ENCODE measurements at places on chromosomes 16 and 17. TPM values are rescaled to one million over a fixed set of nuclear protein-coding genes. Genes with fewer than 3 reads are reported as not detected.

DNA sequence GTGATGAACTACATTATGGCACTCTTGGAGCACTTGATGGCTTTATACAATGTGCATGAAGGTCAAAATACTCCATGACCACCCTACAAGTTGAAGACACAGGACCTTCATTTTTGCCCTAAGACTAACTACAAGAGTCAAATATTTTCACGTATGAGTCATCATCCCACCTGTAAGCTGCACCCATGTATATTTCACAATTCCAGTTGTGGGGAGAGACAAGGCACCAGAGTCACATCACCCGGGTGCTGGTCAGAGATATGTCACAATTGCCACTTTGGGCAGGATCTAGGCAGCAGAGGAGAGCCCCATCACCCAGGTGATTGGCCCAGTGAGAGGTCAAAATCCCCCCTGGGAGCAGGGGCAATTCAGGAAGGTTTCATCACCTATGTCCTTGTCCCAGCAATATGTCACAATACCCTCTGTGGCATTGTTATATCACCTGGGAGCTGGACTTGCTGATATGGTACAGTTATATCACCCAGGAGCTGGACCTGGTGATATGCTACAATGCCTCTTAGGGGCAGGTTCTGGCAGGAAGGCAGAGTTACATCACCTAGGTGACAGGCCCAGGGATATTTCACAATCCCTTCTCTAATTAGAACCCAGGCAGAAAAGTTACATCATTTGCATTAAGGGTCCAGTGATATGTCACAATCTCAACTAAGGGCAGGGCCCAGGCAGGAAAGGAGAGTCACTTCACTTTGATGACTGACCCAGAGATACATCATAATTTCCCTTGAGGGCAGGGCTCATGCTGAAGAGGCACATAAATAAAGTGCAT lies 1839.2 kb downstream of the TP53TG3F start:
- no peaks in the 10 kb centered on the region for H3K4me1 ChIP-seq
- H3K27me3 ChIP-seq, result no peaks in the 10 kb centered on the region
- no peak for DNase-seq
- H3K4me3 ChIP-seq, result no peak overlapping the region
- no peaks in the 10 kb centered on the region for H3K36me3 ChIP-seq

- DNase-seq, result no peak
- H3K27ac ChIP-seq, result no peak overlapping the region
- no peaks in the 10 kb centered on the region for H3K4me1 ChIP-seq
- no peak overlapping the region for H3K4me3 ChIP-seq
Measured at GRCh38 chr17:74009056-74009625, 194.3 kb upstream of the RPL38 start.

GRCh38 chr17:8991514-8992285 lies 26.2 kb upstream of the PIK3R5 start:
- H3K27me3 ChIP-seq, result no peaks in the 10 kb centered on the region
- H3K4me3 ChIP-seq, result no peak overlapping the region
- H3K4me1 ChIP-seq, result no peaks in the 10 kb centered on the region
- no peaks in the 10 kb centered on the region for H3K36me3 ChIP-seq
- H3K27ac ChIP-seq, result no peak overlapping the region

GRCh38 chr16:29686740-29687332 lies 7.9 kb downstream of the QPRT start:
- no peak for DNase-seq
- no peaks in the 10 kb centered on the region for H3K4me1 ChIP-seq
- no peaks in the 10 kb centered on the region for H3K27me3 ChIP-seq

DNA sequence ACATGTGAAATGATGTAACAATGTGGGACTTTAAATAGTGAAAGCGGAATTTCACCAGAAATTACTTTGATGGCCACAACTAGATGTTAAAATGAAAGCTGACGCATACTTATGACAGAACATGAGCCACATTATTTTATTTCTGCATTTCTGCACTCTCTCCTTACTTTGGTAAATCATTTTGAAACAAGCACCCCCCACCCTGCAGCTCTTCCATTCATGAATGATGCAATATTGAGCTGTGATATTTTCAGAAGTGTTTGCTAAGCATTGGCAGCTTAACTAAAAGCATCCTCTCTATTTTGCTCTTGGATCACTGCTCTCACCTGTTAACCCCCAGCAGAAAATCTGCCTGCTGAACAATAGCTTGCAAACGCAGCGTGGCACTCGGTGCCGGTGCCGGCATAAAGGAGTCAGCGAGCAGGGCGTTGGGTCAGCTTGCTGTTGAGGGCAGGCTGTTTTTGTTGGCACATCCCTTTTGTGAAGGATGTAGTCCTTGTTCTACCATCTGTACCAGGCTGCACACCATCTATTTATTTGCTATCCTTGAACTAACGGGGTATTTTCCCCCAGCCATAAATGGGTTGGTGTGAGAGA lies 30.8 kb upstream of the CBLN1 start:
- no peaks in the 10 kb centered on the region for H3K4me1 ChIP-seq
- H3K4me3 ChIP-seq, result no peak overlapping the region
- DNase-seq, result no peak
- no peaks in the 10 kb centered on the region for H3K27me3 ChIP-seq
- no peak overlapping the region for H3K27ac ChIP-seq

DNA sequence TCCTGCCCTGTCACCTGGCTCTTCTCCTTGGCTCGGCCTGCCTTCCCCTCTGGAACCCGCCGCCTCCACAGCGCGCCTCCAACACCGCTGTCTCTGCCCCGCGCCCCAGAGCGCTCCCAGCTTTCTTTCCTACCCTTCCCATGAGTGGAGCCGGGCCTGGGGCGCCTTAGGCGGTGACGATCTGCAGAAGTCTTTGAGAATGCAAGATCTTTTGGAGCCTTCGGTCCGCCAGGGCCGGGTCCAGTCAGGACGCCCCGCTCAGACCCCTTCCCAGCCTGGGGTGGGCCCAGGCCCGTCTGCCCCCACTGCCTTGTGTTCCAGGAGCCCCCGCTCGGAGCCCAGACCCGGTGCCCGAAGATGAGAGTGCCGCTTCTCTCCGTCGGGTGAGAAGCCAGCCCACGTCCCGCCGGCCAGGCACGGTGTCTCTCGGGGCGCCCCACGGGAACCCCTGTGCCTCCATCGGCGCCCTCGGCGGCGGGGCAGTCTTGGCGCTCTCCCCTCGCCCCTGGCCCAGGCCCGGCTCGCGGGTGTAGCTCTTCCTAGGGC lies 40.0 kb downstream of the MRM1 start:
- no peak for DNase-seq
- no peaks in the 10 kb centered on the region for H3K4me1 ChIP-seq
- H3K4me3 ChIP-seq, result no peak overlapping the region

GRCh38 chr16:1264345-1265089 lies 8.6 kb downstream of the TPSD1 start:
- no peak for DNase-seq
- H3K27me3 ChIP-seq, result peaks cover 13% of the 10 kb centered on the region
- H3K4me1 ChIP-seq, result no peaks in the 10 kb centered on the region
- no peak overlapping the region for H3K4me3 ChIP-seq
- no peak overlapping the region for H3K27ac ChIP-seq

The NOTUM gene
- polyA plus RNA-seq, result 0.02 TPM

The PTGES3L gene
- polyA plus RNA-seq, result 0.24 TPM

The HP gene
- polyA plus RNA-seq, result not detected

The PIPOX gene
- polyA plus RNA-seq, result 0.20 TPM

The MT1A gene
- 4.8 TPM for polyA plus RNA-seq

The TMEM98 gene
- 172 TPM for polyA plus RNA-seq

The LGALS3BP gene
- polyA plus RNA-seq, result 128 TPM

Measured in fibroblast of lung (primary cell).